Upper lobe of right lung (tissue), 1 donor: ENCODE measurements at places on chromosomes 16 and 17. TPM values are rescaled to one million over a fixed set of nuclear protein-coding genes. Genes with fewer than 3 reads are reported as not detected.

GRCh38 chr17:78000341-78000740 lies 41.8 kb downstream of the TNRC6C start:
- no peak overlapping the region for H3K27ac ChIP-seq
- H3K4me3 ChIP-seq = no peak overlapping the region
- no peak for DNase-seq
- peaks cover 33% of the 10 kb centered on the region for H3K4me1 ChIP-seq
- H3K27me3 ChIP-seq = no peaks in the 10 kb centered on the region
- H3K36me3 ChIP-seq = peaks cover 10% of the 10 kb centered on the region

- no peak for DNase-seq
- no peak overlapping the region for H3K4me3 ChIP-seq
- H3K27me3 ChIP-seq = no peaks in the 10 kb centered on the region
- H3K36me3 ChIP-seq = no peaks in the 10 kb centered on the region
These were observed 219.9 kb downstream of the CHD9NB start for GRCh38 chr16:52832771-52833170.

- H3K27me3 ChIP-seq = no peaks in the 10 kb centered on the region
- no peak for DNase-seq
- H3K4me3 ChIP-seq = no peak overlapping the region
- H3K4me1 ChIP-seq = peaks cover 15% of the 10 kb centered on the region
- no peak overlapping the region for H3K27ac ChIP-seq
- no peaks in the 10 kb centered on the region for H3K36me3 ChIP-seq
These were observed 218.5 kb upstream of the CIBAR2 start for GRCh38 chr16:85330694-85331188.

- H3K27me3 ChIP-seq = no peaks in the 10 kb centered on the region
- H3K4me3 ChIP-seq = no peak overlapping the region
- no peak overlapping the region for H3K27ac ChIP-seq
- DNase-seq = no peak
These were observed 60.5 kb downstream of the NFAT5 start for GRCh38 chr16:69626256-69626655.

Gene SNRNP25
- total RNA-seq = 11.6 TPM

DNA sequence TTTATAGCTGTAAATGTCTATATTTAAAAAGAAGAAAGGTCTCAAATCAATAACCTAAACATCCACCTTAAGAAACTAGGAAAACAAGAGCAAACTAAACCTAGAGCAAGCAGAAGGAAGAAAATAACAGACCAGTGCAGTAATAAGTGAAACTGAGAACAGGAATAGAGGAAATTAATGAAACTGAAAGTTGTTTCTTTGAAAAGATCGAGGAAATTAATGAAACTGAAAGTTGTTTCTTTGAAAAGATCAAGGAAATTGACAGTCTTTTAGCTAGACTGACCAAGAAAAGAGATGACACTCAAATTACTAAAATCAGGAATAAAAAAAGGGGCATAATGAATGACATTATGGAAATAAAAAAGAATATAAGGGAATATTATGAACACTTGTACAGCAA lies 46.4 kb downstream of the SLFN5 start:
- no peaks in the 10 kb centered on the region for H3K27me3 ChIP-seq
- no peak for DNase-seq
- no peaks in the 10 kb centered on the region for H3K36me3 ChIP-seq
- no peak overlapping the region for H3K27ac ChIP-seq
- no peak overlapping the region for H3K4me3 ChIP-seq
- H3K4me1 ChIP-seq = no peaks in the 10 kb centered on the region

GRCh38 chr16:73692861-73693260 lies 603.8 kb upstream of the PSMD7 start:
- H3K4me1 ChIP-seq = no peaks in the 10 kb centered on the region
- no peak overlapping the region for H3K4me3 ChIP-seq
- no peak overlapping the region for H3K27ac ChIP-seq
- DNase-seq = no peak

DNA sequence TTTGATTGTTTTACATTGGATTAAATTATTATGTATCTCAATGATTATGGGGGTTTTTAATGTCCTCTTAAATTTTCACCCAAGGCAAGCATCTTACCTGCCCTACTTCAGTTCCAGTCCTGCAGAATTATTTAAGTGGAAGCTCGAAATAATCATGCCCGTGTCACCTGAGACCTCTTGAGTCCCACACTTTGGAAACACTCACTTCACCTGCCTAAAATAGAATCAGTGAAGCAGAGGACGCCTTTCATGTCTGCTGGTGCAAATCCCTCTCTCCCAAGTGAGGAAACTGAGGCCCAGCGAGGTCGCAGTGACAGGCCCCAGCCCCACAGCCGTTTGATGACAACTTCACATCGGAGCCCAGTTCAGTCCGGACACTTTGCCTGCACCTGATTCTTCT lies 284.6 kb downstream of the C16orf95 start:
- peaks cover 3% of the 10 kb centered on the region for H3K27me3 ChIP-seq
- H3K27ac ChIP-seq = no peak overlapping the region
- DNase-seq = peak; percentile 26
- no peaks in the 10 kb centered on the region for H3K4me1 ChIP-seq
- H3K36me3 ChIP-seq = no peaks in the 10 kb centered on the region
- no peak overlapping the region for H3K4me3 ChIP-seq

Gene KCNAB3
- total RNA-seq = 5.9 TPM

Gene KRTAP4-1
- not detected for total RNA-seq

Gene TBC1D3I
- total RNA-seq = 0.72 TPM

GRCh38 chr17:40519089-40519775 lies 17.8 kb upstream of the TNS4 start:
- peak; percentile 42 for DNase-seq
- H3K4me3 ChIP-seq = no peak overlapping the region
- H3K4me1 ChIP-seq = peaks cover 26% of the 10 kb centered on the region
- H3K36me3 ChIP-seq = no peaks in the 10 kb centered on the region
- H3K27ac ChIP-seq = no peak overlapping the region
- H3K27me3 ChIP-seq = no peaks in the 10 kb centered on the region

GRCh38 chr16:2270588-2271470 lies 2.9 kb upstream of the RNPS1 start:
- H3K36me3 ChIP-seq = no peaks in the 10 kb centered on the region
- H3K27me3 ChIP-seq = no peaks in the 10 kb centered on the region
- DNase-seq = peak; percentile 79
- H3K4me1 ChIP-seq = peaks cover 22% of the 10 kb centered on the region
- H3K4me3 ChIP-seq = no peak overlapping the region

GRCh38 chr17:45146890-45147580 lies 1.2 kb upstream of the HEXIM1 start:
- H3K27ac ChIP-seq = peak overlapping the region; percentile 100
- H3K27me3 ChIP-seq = no peaks in the 10 kb centered on the region
- no peaks in the 10 kb centered on the region for H3K36me3 ChIP-seq
- peaks cover 45% of the 10 kb centered on the region for H3K4me1 ChIP-seq
- no peak for DNase-seq

- no peak overlapping the region for H3K27ac ChIP-seq
- H3K4me3 ChIP-seq = no peak overlapping the region
- H3K4me1 ChIP-seq = peaks cover 10% of the 10 kb centered on the region
- no peaks in the 10 kb centered on the region for H3K27me3 ChIP-seq
- peak; percentile 49 for DNase-seq
- H3K36me3 ChIP-seq = no peaks in the 10 kb centered on the region
These were observed 16.8 kb upstream of the ENGASE start for GRCh38 chr17:79057737-79058385.

- DNase-seq = no peak
- no peak overlapping the region for H3K27ac ChIP-seq
- H3K27me3 ChIP-seq = no peaks in the 10 kb centered on the region
- no peak overlapping the region for H3K4me3 ChIP-seq
- no peaks in the 10 kb centered on the region for H3K36me3 ChIP-seq
- H3K4me1 ChIP-seq = peaks cover 19% of the 10 kb centered on the region
These were observed 129.5 kb upstream of the SDK2 start for GRCh38 chr17:73773702-73774101.

Gene ABCC6
- 42.5 TPM for total RNA-seq

GRCh38 chr17:6420173-6420641 lies 14.7 kb downstream of the AIPL1 start:
- no peaks in the 10 kb centered on the region for H3K4me1 ChIP-seq
- no peaks in the 10 kb centered on the region for H3K27me3 ChIP-seq
- no peak overlapping the region for H3K27ac ChIP-seq
- no peaks in the 10 kb centered on the region for H3K36me3 ChIP-seq

DNA sequence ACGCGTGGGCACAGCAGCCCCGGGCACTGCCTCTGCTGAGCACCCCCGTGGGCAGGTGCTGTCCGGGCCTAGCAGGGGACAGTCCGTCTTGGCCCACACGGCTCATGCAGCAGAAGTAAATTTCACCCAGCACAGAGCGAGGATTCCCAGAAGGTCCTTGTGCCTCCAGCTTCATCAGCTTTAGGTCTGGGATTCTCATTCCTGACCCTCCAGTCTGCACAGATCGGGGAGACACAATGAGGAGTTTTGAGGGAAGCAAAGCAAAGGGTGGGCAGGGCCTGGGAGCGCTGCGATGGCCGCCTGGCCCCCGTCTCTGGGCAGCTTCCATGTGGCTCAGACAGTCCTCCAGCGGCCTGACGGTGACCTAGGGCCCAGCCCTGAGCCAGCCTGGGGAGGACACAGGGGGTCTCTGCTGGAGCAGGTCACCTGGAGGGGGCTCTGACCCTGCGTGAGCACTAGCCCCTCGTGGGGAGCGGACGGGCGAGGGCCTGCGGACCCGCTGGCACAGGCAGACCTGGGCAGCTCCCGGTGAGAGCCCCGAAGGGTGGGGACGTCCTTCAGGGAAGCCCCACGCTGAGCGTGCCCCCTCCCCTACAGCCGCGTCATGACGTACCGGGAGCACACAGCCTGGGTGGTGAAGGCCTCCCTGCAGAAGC lies 30.7 kb upstream of the CHMP6 start:
- H3K4me1 ChIP-seq = peaks cover 16% of the 10 kb centered on the region
- H3K27me3 ChIP-seq = no peaks in the 10 kb centered on the region
- H3K4me3 ChIP-seq = no peak overlapping the region
- DNase-seq = no peak
- H3K36me3 ChIP-seq = peaks cover 7% of the 10 kb centered on the region

DNA sequence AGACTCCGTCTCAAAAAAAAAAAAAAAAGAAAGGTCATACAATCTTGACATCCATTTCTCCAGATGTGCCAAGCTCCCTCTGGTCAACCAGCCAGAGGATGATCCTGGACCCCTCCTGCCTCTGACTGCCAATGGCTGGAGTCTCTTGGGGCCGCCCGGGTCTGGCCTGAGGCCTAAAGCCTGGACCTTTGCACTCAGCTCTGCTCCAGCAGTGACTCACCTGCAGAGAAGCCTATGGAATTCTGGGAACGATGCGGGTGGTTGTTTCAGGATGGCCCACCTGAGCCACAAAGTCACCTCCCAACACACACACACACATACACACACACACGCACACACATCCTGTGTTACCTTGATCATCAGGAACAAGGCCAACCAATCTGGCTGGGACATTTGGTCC lies 64.0 kb upstream of the DNAH17 start:
- H3K4me3 ChIP-seq = no peak overlapping the region
- no peaks in the 10 kb centered on the region for H3K4me1 ChIP-seq

Gene LITAFD
- total RNA-seq = not detected

Gene PRAC1
- not detected for total RNA-seq

GRCh38 chr17:49572806-49573420 lies 2.8 kb upstream of the NXPH3 start:
- peaks cover 31% of the 10 kb centered on the region for H3K4me1 ChIP-seq
- no peak overlapping the region for H3K4me3 ChIP-seq
- H3K36me3 ChIP-seq = no peaks in the 10 kb centered on the region
- H3K27ac ChIP-seq = no peak overlapping the region

Gene CCL16
- total RNA-seq = 0.58 TPM

Gene MT2A
- total RNA-seq = 349 TPM

GRCh38 chr16:12124742-12125141 lies 148.2 kb downstream of the SNX29 start:
- H3K4me1 ChIP-seq = no peaks in the 10 kb centered on the region
- no peak for DNase-seq
- no peaks in the 10 kb centered on the region for H3K27me3 ChIP-seq

Gene SMIM5
- total RNA-seq = 0.84 TPM

DNA sequence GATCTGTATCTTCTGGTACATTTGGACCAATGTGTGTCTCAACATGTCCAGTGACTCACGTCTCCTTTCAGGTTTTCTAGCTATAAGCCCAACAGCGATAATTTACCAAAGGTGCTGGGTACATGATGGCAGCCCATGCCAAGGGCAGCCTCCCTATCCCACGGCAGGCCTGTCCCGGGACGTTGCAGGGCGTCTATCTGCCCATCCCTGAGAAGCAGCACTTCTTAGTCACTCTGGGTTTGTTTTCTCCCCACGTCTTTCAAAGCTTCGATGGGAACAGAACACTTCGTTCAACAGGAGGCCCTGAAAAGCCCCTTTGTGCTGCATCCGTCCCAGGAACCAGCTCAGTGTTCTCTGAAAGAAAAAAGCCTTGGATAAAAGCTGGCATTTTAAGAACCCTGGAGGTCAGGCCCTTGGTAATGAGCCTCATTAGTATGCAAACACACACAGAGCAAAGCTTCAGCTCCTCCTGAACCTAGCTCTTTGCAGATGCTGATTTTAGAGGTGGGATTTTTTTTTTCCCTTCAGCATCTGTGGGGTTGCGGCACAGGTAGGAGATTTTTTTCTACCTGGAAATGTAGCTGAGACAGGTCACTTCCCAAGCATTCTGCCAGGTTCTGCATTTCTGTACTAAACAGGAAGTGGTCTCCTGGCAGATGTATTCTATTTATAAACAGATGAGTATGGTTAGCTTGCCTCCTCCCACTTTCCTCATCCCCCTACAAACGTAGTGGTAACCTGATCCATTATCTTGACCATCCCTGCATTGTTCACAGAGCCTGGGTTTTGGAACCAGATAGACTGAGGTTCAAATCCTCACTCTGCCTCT lies 17.5 kb upstream of the MT4 start:
- no peak overlapping the region for H3K27ac ChIP-seq
- peaks cover 6% of the 10 kb centered on the region for H3K4me1 ChIP-seq

Gene TMIGD1
- total RNA-seq = not detected

Gene RASL10B
- 2.2 TPM for total RNA-seq

Gene MRM1
- 5.6 TPM for total RNA-seq

GRCh38 chr16:67147437-67148140 lies 3.2 kb downstream of the B3GNT9 start:
- no peak for DNase-seq
- no peaks in the 10 kb centered on the region for H3K27me3 ChIP-seq
- H3K27ac ChIP-seq = no peak overlapping the region
- no peak overlapping the region for H3K4me3 ChIP-seq
- H3K4me1 ChIP-seq = peaks cover 7% of the 10 kb centered on the region

GRCh38 chr16:87212026-87212425 lies 105.2 kb downstream of the C16orf95 start:
- no peaks in the 10 kb centered on the region for H3K27me3 ChIP-seq
- H3K36me3 ChIP-seq = no peaks in the 10 kb centered on the region
- no peak overlapping the region for H3K27ac ChIP-seq
- DNase-seq = no peak

DNA sequence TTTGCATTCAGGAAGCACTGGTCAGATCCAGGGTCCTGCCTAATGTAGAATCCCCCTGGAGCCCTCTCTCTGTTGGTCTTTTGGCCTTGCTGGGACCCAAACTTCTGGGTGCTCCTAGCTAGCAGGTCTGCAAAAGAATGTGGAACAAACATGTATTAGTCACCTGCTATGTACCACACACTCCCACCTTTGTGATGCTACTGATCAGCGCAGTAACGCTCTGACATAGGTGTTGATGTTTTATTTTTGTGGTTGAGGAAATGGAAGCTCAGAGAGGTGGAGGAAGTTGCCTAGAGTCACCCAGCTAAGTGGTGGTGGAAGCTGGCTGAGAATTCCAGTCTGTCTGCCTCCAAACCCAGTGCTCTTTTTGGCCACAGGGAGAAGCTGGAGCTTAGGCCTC lies 35.8 kb upstream of the LGALS9 start:
- H3K4me3 ChIP-seq = no peak overlapping the region
- no peak for DNase-seq
- H3K27ac ChIP-seq = no peak overlapping the region
- no peaks in the 10 kb centered on the region for H3K27me3 ChIP-seq
- peaks cover 24% of the 10 kb centered on the region for H3K36me3 ChIP-seq

Gene RCVRN
- 0.17 TPM for total RNA-seq
